Heart right ventricle (tissue), 16 donors: ENCODE measurements at places on chromosomes 3 and 15. TPM values are rescaled to one million over a fixed set of nuclear protein-coding genes. Genes with fewer than 3 reads are reported as not detected.

- peaks cover 19% of the 10 kb centered on the region for H3K4me1 ChIP-seq
- no peaks in the 10 kb centered on the region for H3K36me3 ChIP-seq
- peak overlapping the region; percentile 65 for H3K27ac ChIP-seq
- no peak overlapping the region for H3K4me3 ChIP-seq
These were observed 75.6 kb downstream of the BFSP2 start for GRCh38 chr3:133475245-133476010.

GRCh38 chr15:48962662-48963523 is 826 bp downstream of the SHC4 start:
- peaks cover 15% of the 10 kb centered on the region for H3K4me1 ChIP-seq
- DNase-seq, result peak; percentile 31
- H3K27ac ChIP-seq, result no peak overlapping the region
- H3K36me3 ChIP-seq, result no peaks in the 10 kb centered on the region
- no peaks in the 10 kb centered on the region for H3K27me3 ChIP-seq

- H3K4me3 ChIP-seq, result no peak overlapping the region
- H3K27me3 ChIP-seq, result no peaks in the 10 kb centered on the region
- DNase-seq, result peak; percentile 40
- peak overlapping the region; percentile 37 for H3K27ac ChIP-seq
- H3K4me1 ChIP-seq, result peaks cover 31% of the 10 kb centered on the region
These were observed 33.9 kb downstream of the MYO5C start for GRCh38 chr15:52261498-52262242.

- H3K4me1 ChIP-seq, result peaks cover 27% of the 10 kb centered on the region
- peak; percentile 31 for DNase-seq
- H3K4me3 ChIP-seq, result no peak overlapping the region
- no peaks in the 10 kb centered on the region for H3K36me3 ChIP-seq
- H3K27ac ChIP-seq, result no peak overlapping the region
These were observed 48.3 kb downstream of the SERPINI1 start for GRCh38 chr3:167783781-167784180.

- H3K4me3 ChIP-seq, result no peak overlapping the region
- no peaks in the 10 kb centered on the region for H3K27me3 ChIP-seq
These were observed 59.4 kb upstream of the TRIM71 start for GRCh38 chr3:32758375-32758753.

DNA sequence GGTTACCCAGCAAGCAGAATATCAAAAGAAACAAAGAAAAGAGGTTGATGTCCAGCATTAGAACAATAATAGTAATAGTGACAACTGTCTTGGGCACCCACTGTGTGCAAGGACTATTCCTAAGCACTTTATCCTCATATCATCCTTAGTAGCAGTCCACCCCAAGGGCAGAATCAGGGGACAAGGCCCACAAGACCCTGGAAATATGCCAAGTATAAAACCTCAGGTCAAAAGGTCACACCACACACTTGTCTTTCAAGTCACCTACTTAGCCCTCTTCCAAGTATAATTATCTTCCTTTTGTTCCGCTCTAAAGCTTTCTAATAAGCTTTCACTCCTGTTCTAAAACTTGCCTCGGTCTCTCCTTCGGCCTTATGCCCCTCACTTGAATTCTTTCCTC is 124.0 kb upstream of the STT3B start:
- H3K4me1 ChIP-seq, result no peaks in the 10 kb centered on the region
- no peaks in the 10 kb centered on the region for H3K36me3 ChIP-seq
- H3K4me3 ChIP-seq, result no peak overlapping the region
- no peak overlapping the region for H3K27ac ChIP-seq

GRCh38 chr3:111911446-111911845 is 52.4 kb downstream of the PHLDB2 start:
- no peak overlapping the region for H3K4me3 ChIP-seq
- H3K36me3 ChIP-seq, result no peaks in the 10 kb centered on the region
- H3K27ac ChIP-seq, result peak overlapping the region; percentile 48
- H3K27me3 ChIP-seq, result no peaks in the 10 kb centered on the region

- H3K4me1 ChIP-seq, result peaks cover 11% of the 10 kb centered on the region
- DNase-seq, result no peak
- H3K36me3 ChIP-seq, result no peaks in the 10 kb centered on the region
These were observed 166.2 kb downstream of the GAP43 start for GRCh38 chr3:115789481-115789880.

GRCh38 chr15:29632671-29633406 is 189.4 kb downstream of the TJP1 start:
- H3K27me3 ChIP-seq, result no peaks in the 10 kb centered on the region
- no peak overlapping the region for H3K27ac ChIP-seq
- no peak for DNase-seq
- H3K36me3 ChIP-seq, result no peaks in the 10 kb centered on the region
- H3K4me3 ChIP-seq, result no peak overlapping the region
- H3K4me1 ChIP-seq, result no peaks in the 10 kb centered on the region

- H3K27me3 ChIP-seq, result no peaks in the 10 kb centered on the region
- H3K27ac ChIP-seq, result no peak within 1 kb of the TSS
- H3K36me3 ChIP-seq, result peaks cover 23% of the 10 kb centered on the region
These were observed at the start of gene ELL3 for GRCh38 chr15:43776718-43777266. Gene ELL3 (minus strand): TSS chr15:43776966. CDS start chr15:43776901, 65 bp downstream.

DNA sequence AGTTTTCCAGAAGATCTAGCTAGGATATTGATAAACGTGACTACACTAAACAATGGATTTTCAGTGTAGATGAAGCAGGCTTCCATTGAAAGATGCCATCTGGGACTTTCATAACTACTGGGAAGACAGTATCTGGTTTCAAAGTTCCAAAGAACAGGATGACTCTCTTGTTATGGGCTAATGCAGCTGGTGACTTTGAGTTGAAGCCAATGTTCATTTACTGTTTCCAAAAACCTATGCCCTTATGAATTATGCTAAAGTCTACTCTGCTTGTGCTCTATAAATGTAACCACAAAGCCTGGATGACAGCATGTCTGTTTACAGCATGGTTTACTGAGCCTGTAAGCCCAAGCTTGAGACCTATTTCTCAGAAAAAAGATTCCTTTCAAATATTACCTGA is 245.4 kb downstream of the GBE1 start:
- no peaks in the 10 kb centered on the region for H3K27me3 ChIP-seq
- H3K36me3 ChIP-seq, result no peaks in the 10 kb centered on the region
- no peak for DNase-seq
- no peaks in the 10 kb centered on the region for H3K4me1 ChIP-seq

GRCh38 chr3:132029182-132029902 is 5.5 kb downstream of the CPNE4 start:
- H3K36me3 ChIP-seq, result no peaks in the 10 kb centered on the region
- peak; percentile 77 for DNase-seq
- H3K4me3 ChIP-seq, result no peak overlapping the region

- H3K27ac ChIP-seq, result no peak overlapping the region
- no peaks in the 10 kb centered on the region for H3K27me3 ChIP-seq
- H3K4me3 ChIP-seq, result no peak overlapping the region
- no peak for DNase-seq
These were observed 247.7 kb downstream of the MYRIP start for GRCh38 chr3:40057077-40057476.

DNA sequence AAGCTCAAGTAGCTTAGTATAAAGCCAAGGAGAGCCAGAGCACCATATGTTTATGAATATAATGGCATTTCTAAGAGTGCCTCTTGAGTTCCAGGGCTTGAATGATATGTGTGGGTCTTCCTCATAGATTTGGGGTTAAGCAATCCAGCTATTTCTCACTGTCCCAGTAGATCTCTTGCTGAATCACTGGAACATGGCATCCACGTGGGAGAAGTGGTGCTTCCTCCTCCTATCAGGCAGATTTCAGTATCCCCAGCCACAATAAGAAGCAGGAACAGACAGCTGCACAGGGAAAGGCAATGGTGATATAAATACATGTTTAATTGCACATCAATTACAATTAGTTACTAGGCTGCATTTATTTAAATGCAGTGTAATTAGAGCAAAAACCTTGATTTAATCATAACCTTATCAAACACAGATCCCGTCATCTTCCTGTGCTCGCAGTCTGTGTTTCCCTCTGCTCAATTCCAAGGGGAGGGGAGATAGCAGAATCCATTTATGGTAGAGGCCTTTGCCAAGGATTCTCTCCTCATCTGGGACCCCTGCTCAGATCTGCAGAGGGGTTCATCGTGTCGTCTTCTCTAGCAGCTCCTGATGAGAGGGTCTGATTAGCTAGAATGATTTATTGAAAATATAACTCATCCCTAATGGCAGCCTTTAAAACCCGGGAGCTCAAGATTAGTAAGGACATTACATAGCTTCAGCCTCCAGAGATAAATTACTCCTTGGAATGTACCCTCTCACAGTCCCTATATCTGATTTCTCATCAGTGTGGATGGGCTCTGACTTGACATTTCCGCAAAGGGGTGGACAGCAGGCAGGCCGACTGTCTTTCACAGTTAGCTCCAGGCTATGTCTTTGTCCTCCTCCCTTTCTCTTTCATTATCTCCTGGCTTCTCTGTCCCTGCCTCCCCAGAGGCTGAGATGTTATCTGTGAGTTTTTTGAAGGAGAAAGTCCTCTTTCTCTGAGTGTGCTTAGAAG is 775.9 kb downstream of the AGBL1 start:
- no peak overlapping the region for H3K27ac ChIP-seq
- no peak for DNase-seq
- H3K27me3 ChIP-seq, result no peaks in the 10 kb centered on the region
- H3K4me1 ChIP-seq, result peaks cover 10% of the 10 kb centered on the region
- H3K36me3 ChIP-seq, result no peaks in the 10 kb centered on the region

DNA sequence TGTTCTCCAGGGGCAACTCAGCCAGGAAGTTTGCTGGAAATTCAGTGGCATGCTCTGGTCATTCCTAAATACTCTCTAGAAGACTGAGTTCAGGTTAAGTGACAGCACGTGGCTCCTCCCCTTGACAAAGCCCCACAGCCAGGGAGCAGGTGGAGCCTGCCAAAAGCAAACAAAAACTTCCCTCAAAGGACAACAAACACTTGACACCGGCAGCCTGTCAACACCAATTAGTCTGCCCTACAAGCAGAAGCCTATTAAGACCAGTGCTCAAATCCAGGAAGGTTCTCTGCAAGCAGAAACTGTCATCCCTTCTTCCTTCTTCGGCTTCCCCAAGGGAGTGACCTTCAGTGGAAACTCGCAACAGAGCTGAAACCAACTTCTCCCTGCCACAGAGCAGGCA is 5.0 kb downstream of the MEX3B start:
- no peak for DNase-seq
- H3K27me3 ChIP-seq, result no peaks in the 10 kb centered on the region
- H3K4me1 ChIP-seq, result peaks cover 25% of the 10 kb centered on the region
- H3K36me3 ChIP-seq, result no peaks in the 10 kb centered on the region
- peak overlapping the region; percentile 42 for H3K27ac ChIP-seq
- no peak overlapping the region for H3K4me3 ChIP-seq

DNA sequence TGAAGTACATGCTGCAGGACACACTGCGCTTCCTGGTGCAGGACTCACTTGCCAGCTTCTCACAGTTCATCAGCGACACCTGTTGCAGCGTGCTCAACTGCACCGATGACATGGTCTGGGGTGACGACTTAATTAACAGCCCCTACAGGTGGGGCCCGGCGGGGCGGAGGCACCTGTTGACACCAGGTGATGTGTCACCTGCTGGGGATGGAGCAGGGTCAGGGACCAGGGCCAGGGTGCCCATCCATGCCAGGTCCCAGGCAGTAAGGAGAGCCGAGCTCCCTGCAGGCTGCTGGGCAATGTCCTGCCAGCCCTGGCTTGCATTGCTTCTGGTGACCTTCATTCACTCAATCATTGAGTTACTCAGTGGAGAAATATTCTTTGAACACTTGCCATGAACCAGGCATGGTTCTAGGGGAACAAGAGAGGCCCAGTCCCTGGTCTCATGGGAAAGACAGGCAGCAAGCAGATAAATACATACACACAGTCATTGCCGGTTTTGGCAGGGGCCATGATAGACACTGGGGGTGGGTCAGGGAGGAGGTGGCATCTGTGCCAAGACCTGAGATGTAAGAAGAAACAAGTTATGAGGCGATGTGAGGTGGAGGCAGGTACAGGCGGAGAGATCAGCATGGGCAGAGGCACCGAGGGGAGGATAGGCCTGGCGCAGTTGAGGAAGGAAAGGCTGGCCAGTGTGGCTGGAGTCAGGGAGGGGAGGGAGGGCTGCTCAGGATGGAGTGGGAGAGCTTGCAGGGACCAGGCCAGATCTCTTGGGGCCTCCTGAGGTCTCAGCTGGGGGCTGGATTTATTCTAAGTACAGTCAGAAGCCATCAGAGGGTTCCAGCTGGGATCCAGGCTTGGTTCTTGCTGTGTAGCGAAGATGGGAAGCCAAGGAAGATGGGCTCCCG is 30.8 kb downstream of the DNAH1 start:
- H3K4me1 ChIP-seq, result no peaks in the 10 kb centered on the region
- H3K36me3 ChIP-seq, result peaks cover 71% of the 10 kb centered on the region
- no peak overlapping the region for H3K27ac ChIP-seq
- H3K27me3 ChIP-seq, result no peaks in the 10 kb centered on the region
- DNase-seq, result peak; percentile 53

- peaks cover 46% of the 10 kb centered on the region for H3K4me1 ChIP-seq
- DNase-seq, result no peak
- no peak overlapping the region for H3K27ac ChIP-seq
- H3K4me3 ChIP-seq, result no peak overlapping the region
- H3K36me3 ChIP-seq, result no peaks in the 10 kb centered on the region
- H3K27me3 ChIP-seq, result no peaks in the 10 kb centered on the region
These were observed 134.8 kb upstream of the MEF2A start for GRCh38 chr15:99430881-99431401.

DNA sequence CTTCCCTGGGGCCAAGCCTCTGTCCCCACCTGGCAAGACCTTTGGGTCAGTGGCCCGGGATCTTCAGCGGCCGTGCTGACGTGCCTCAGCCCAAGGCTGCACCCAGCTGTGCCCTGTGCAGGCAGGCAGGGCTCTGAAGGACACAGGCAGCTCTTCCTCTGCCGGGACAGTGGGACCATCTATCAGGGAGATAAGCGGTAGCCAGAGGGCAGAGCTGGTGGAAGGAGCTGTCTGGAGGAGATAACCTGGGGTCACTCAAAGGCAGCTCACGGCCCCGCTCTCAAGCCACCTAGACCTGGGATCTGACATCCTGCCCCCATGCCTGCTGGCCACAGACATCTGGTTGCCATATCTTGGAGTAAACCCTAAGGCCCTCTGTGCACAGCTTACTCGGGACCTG is 27.3 kb downstream of the DUSP7 start:
- no peaks in the 10 kb centered on the region for H3K27me3 ChIP-seq
- no peaks in the 10 kb centered on the region for H3K36me3 ChIP-seq
- no peak overlapping the region for H3K4me3 ChIP-seq
- H3K4me1 ChIP-seq, result peaks cover 48% of the 10 kb centered on the region

DNA sequence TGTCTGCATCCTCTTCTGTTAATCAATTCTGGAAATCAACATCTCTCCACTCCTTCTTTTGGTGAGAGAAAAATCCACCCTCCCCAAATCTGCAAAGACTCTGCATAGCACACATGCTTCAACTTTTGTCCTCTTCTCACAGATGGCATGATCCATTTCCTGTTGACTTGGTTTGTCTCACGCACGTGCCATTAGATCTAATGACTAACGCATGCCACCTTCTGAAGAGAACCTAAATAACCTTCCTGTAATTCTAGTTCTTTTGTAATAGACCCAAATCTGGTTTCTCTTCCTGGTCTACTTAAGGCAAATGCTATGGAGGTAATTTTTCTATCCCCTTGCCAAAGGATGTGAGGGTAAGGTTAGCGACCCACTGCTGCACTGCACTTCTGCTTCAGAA is 51.0 kb upstream of the ATOSA start:
- peaks cover 34% of the 10 kb centered on the region for H3K4me1 ChIP-seq
- no peak overlapping the region for H3K4me3 ChIP-seq

The CNTN3 gene
- 2.8 TPM for total RNA-seq

The MAP6D1 gene
- total RNA-seq, result 2.4 TPM

The IQCH gene
- 1.3 TPM for total RNA-seq

The LRRC31 gene
- not detected for total RNA-seq

The GPR62 gene
- total RNA-seq, result 0.26 TPM

The GOLGA6B gene
- total RNA-seq, result not detected
